ENCODE measurements at places on chromosomes 5 and 9. TPM values are rescaled to one million over a fixed set of nuclear protein-coding genes. Genes with fewer than 3 reads are reported as not detected.
A peak's percentile ranks its signal among the peaks of the same experiment; 100 is the strongest.

Gene SOHLH1
- total RNA-seq, result not detected

Gene DDX4
- not detected for total RNA-seq

Gene FBXL7
- 20.8 TPM for total RNA-seq

Gene CCL19
- total RNA-seq, result not detected

Gene CDH9
- total RNA-seq, result 0.14 TPM

Gene TSSK1B
- total RNA-seq, result 0.16 TPM

Gene PCDHGA12
- total RNA-seq, result 1.5 TPM

Gene QRFP
- not detected for total RNA-seq

Gene HMHB1
- total RNA-seq, result not detected

DNA sequence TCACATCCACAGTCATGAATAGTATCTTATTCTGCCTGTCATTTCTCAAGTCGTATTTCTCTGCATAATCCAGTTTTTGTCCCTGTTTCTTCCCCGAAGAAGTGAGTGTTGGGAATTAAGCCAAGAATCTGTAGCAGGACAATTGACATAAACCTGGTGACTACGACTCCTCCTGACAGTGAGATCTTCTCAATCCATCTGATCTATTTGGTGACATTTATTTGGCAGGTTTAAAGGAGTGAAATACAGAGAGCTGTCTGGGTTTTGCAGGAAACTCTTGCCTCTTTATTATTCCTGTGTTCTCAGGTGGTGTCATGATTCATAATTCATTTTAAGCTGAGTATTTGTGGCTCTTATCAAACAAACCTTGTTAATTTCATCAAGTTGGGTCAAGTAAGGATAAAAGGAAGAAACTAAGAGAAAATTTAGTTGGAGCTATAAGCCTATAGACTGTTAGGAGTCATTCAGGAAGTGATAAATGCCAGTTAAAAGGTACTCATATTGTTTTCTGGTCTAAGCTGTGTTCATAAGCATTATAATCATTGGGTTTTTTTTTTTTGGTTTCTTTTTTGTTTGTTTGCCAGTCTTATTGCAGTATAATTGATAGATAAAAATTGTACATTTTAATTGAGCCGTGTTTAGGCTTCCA is 95.9 kb upstream of the PCSK1 start:
- no peak overlapping the region for H3K4me3 ChIP-seq
- H3K4me1 ChIP-seq, result no peaks in the 10 kb centered on the region
- no peaks in the 10 kb centered on the region for H3K36me3 ChIP-seq
- no peaks in the 10 kb centered on the region for H3K27me3 ChIP-seq
- no peak for DNase-seq

- H3K27ac ChIP-seq, result no peak overlapping the region
- H3K4me3 ChIP-seq, result no peak overlapping the region
- no peaks in the 10 kb centered on the region for H3K4me1 ChIP-seq
- no peak for DNase-seq
Observed at GRCh38 chr5:135053278-135053677, 19.2 kb upstream of the PITX1 start.

DNA sequence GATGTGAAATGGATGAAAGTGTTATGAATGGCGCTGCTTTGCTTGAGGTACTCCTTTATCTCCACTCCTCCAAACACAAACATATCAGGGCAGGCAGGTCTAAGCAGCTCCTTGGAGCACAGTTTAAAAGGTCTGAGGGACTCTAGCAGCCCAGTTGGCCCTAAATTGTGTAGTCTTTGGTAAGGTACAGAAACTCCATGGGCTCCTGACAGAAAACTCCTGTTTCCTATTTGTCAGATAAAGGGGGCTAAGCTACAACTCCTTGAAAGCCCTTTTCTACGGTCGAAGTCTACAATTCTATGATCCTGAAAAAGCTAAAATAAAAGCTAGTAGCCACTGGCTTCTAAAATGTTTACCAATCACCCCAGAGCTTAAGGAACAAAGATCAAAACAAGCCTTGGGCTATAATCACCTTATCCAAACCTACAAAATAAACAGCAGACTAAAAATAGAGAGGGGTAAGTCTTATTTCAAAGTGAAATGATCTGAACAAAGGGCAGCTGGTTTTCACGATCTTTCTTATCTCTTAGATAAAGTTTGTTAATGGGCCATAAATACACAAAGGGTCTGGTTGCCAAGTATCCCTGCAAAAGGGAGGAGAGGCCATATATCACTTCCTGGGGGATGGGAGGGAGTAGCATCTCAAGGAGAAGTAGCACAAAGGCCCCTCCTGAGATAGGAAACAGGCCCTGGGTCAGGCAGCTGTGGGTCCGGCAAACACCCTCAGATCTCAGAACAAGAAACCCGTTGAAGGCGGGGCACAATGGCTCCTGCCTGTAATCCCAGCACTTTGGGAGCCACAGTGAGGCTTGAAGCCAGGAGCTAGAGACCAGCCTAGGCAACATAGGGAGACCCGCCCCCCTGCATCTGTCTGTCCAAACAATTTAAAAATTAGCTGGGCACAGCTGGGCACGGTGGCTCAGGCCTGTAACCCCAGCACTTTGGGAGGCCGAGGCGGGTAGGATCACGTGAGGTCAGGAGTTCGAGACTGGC is 28.3 kb upstream of the DENND4C start:
- no peaks in the 10 kb centered on the region for H3K36me3 ChIP-seq
- no peaks in the 10 kb centered on the region for H3K27me3 ChIP-seq
- no peak for DNase-seq
- H3K4me1 ChIP-seq, result peaks cover 7% of the 10 kb centered on the region
- peak overlapping the region; percentile 96 for H3K27ac ChIP-seq

- H3K4me1 ChIP-seq, result no peaks in the 10 kb centered on the region
- H3K4me3 ChIP-seq, result no peak overlapping the region
- H3K36me3 ChIP-seq, result no peaks in the 10 kb centered on the region
- no peak overlapping the region for H3K27ac ChIP-seq
Observed at GRCh38 chr9:76605321-76605900, 146.4 kb downstream of the GCNT1 start.

GRCh38 chr5:82416512-82416911 is 138.4 kb upstream of the RPS23 start:
- no peaks in the 10 kb centered on the region for H3K27me3 ChIP-seq
- no peaks in the 10 kb centered on the region for H3K4me1 ChIP-seq
- no peaks in the 10 kb centered on the region for H3K36me3 ChIP-seq
- no peak overlapping the region for H3K4me3 ChIP-seq
- no peak for DNase-seq
- no peak overlapping the region for H3K27ac ChIP-seq

DNA sequence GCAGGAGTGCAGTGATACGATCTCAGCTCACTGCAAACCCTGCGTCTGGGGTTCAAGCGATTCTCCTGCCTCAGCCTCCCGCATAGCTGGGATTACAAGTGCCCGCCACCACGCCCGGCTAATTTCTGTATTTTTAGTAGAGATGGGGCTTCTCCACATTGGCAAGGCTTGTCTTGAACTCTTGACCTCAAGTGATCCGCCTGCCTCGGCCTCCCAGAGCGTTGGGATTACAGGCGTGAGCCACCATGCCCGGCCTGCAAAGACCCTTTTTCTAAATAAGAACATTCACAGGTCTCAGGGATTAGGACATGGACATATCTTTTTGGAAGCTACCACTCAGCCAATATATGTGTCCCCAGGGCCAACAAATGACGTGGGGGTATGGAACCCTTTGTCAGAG is 49.6 kb upstream of the GFPT2 start:
- H3K4me1 ChIP-seq, result no peaks in the 10 kb centered on the region
- no peaks in the 10 kb centered on the region for H3K36me3 ChIP-seq
- no peak overlapping the region for H3K27ac ChIP-seq
- no peaks in the 10 kb centered on the region for H3K27me3 ChIP-seq

DNA sequence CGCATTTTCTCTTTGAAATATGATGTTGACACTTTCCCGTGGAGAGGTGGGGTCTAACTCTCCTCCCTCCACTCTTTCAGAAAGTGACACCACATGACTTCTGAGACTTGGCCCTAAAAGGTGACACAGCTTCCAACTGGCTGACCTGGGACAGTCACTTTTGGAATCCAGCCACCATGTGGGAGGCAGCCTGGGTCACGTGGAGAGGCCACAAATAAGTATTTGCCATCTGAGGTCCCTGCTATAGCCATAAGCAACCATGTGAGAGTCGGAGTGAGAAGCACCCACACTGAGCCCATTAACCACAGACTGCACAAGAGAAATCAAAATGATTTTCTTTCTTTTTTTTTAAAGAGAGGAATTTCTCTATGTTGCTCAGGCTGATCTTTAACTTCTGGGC is 4.1 kb upstream of the PHYKPL start:
- peaks cover 4% of the 10 kb centered on the region for H3K27me3 ChIP-seq
- no peaks in the 10 kb centered on the region for H3K36me3 ChIP-seq

- no peak overlapping the region for H3K27ac ChIP-seq
- peaks cover 11% of the 10 kb centered on the region for H3K36me3 ChIP-seq
- DNase-seq, result no peak
- no peak overlapping the region for H3K4me3 ChIP-seq
- H3K4me1 ChIP-seq, result no peaks in the 10 kb centered on the region
Observed at GRCh38 chr5:125928663-125929062, 494.5 kb upstream of the GRAMD2B start.

- H3K27ac ChIP-seq, result no peak overlapping the region
- no peaks in the 10 kb centered on the region for H3K36me3 ChIP-seq
- no peak overlapping the region for H3K4me3 ChIP-seq
- peaks cover 7% of the 10 kb centered on the region for H3K4me1 ChIP-seq
- H3K27me3 ChIP-seq, result no peaks in the 10 kb centered on the region
Observed at GRCh38 chr9:85054017-85054416, 384.5 kb downstream of the NTRK2 start.

GRCh38 chr5:127008300-127008975 is 21.9 kb downstream of the MARCHF3 start:
- no peaks in the 10 kb centered on the region for H3K4me1 ChIP-seq
- H3K27me3 ChIP-seq, result no peaks in the 10 kb centered on the region
- no peak for DNase-seq
- H3K4me3 ChIP-seq, result no peak overlapping the region
- H3K36me3 ChIP-seq, result no peaks in the 10 kb centered on the region
- no peak overlapping the region for H3K27ac ChIP-seq

DNA sequence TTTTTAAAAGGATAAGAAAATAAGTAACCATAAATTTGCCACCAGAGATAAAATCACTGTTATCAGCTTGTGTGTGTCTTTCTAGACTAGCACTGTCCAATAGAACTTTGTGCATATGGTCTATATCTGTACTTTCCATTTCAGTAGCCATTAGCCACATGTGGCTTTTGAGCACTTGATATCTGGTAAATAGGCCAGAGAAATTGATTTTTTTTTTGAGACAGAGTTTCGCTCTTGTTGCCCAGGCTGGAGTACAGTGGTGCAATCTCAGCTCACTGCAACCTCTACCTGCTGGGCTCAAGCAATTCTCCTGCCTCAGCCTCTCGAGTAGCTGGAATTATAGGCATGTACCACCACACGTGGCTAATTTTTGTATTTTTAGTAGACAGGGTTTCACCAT is 17.8 kb downstream of the RBM27 start:
- no peaks in the 10 kb centered on the region for H3K4me1 ChIP-seq
- no peak overlapping the region for H3K27ac ChIP-seq
- no peak overlapping the region for H3K4me3 ChIP-seq
- no peak for DNase-seq

DNA sequence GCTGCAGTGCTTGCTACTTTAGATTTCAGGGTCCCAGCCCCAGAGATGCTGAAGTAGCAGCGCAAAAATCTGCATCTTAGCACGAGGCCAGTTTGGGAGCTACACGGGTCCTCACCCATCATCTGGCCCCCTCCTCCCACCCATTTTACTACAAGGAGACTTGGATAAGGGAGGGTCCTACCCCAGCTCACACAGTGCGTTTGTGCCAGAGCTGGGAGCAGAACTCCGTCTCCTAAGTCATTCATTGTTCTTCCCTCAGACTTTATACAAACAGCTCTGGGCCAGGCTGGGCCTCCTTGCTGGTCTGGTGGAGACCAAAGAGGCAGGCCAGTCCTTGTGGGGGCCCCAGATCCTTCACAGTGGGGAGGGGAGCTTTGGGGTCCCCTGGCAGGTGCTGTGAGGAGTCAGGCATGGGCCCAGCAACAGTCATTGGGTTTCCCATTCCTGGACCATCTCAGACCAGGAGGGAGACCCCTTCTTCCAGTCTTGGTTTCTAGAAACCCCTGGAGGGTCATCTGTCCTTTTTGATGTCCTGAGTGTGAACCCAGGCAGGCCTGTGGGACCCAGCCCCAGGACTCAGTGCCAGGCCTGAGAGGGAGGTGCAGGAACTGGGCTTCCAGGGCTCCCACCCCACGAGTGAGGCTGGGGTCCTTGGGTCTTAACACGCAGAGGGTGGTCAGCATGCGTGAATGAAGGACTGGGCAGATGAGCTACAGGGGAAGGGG is 2.3 kb upstream of the IL17B start:
- no peak for DNase-seq
- H3K4me3 ChIP-seq, result no peak overlapping the region
- H3K27me3 ChIP-seq, result no peaks in the 10 kb centered on the region
- H3K36me3 ChIP-seq, result no peaks in the 10 kb centered on the region
- H3K27ac ChIP-seq, result peak overlapping the region; percentile 92

DNA sequence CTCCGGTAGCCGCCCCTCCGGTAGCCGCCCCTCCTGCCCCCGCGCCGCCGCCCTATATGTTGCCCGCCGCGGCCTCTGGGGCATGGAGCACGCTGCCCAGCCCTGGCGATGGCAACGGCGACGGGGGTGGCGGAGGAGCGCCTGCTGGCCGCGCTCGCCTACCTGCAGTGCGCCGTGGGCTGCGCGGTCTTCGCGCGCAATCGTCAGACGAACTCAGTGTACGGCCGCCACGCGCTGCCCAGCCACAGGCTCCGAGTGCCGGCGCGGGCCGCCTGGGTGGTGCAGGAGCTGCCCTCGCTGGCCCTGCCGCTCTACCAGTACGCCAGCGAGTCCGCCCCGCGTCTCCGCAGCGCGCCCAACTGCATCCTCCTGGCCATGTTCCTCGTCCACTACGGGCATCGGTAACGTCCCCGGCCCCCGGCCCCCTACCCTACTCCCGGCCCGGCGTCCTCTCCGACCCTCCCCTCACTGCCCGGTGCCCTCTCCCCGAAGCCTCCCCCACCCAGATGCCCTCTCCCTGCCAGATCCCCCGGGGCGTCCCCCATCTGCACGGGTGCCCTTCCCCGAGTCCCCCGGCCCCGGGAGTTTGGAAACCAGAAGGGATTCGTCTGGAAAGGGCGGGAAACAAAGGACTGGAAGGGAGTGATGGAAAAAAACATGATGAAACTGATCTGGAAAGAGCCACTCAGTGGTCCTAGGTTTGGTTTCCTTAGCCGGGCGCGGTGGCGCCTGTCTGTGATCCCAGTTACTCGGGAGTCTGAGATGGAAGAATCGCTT is 417 bp downstream of the SRD5A1 start:
- H3K27ac ChIP-seq, result peak overlapping the region; percentile 88
- H3K27me3 ChIP-seq, result no peaks in the 10 kb centered on the region
- peak overlapping the region; percentile 98 for H3K4me3 ChIP-seq
- DNase-seq, result peak; percentile 44
- peaks cover 7% of the 10 kb centered on the region for H3K36me3 ChIP-seq

- H3K4me1 ChIP-seq, result peaks cover 14% of the 10 kb centered on the region
- DNase-seq, result no peak
- peak overlapping the region; percentile 44 for H3K4me3 ChIP-seq
- peaks cover 14% of the 10 kb centered on the region for H3K36me3 ChIP-seq
- peak overlapping the region; percentile 67 for H3K27ac ChIP-seq
Observed at GRCh38 chr9:93567271-93567959, 9.0 kb upstream of the PHF2 start.
